NCI-H446 (cell line): ENCODE measurements at places on chromosomes 2 and 18.

DNA sequence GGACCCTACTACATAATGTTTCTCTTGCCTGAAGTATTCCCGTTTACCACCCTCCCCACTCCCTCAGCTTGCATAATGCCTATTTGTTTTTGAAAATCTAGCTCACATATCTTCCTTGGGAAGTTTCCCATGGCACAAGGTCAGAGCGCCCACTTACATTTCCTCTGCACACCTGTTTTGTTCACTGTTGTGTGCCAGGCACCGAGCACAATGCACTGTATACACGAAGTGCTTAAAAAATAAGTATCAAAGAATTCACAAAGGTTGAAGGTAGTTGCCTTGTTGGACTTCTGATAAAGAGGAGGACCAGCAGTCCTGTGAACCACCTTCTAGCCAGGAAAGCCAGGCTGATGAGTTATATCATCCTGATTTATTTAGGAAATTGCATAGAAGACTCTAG is 16.8 kb upstream of the RHOB start:
- no peak for DNase-seq

- DNase-seq, result no peak
These were observed at the start of gene GRB14 for GRCh38 chr2:164620873-164621763. Gene GRB14 (minus strand): TSS chr2:164621482. CDS start chr2:164621309, 173 bp downstream.

- no peak for DNase-seq
These were observed 20.1 kb upstream of the MGAT5 start for GRCh38 chr2:134233728-134234136.

DNA sequence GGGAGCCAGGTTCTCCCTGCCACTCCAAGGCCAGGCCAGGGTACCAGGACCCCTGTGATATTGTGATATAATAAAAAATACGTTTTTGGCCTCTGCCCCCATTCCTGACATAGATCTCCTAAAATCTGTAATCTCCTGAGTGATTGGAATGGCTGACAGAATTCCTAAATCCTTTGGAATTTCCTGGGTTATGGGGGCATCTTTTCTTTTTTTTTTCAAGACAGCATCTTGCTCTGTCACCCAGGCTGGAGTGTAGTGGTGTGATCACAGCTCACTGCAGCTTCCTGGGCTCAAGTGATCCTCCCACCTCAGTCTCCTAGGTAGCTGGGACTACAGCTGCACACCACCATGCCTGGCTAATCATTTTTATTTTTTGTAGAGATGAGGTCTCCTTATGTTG is 26.2 kb upstream of the TUBB6 start:
- DNase-seq, result no peak

DNA sequence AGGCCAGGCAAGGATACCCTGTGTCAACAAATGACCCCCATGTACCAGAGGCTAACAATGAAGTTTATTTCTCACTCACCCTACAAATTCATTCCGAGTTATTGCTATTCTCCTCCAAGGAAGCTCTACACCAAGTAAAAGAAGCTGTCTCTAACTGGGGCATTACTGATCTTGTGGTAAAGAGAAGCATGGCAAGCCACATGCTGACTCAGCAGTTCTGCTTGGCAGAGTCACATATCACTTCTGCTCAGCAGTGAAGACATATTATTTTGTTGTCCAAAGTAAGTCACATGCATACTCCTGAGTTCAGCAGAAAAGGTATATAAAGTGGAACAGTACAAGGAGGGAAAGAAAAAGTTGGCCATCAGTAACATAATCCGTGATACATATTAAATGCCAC is 315.8 kb downstream of the GULP1 start:
- no peak for DNase-seq

DNA sequence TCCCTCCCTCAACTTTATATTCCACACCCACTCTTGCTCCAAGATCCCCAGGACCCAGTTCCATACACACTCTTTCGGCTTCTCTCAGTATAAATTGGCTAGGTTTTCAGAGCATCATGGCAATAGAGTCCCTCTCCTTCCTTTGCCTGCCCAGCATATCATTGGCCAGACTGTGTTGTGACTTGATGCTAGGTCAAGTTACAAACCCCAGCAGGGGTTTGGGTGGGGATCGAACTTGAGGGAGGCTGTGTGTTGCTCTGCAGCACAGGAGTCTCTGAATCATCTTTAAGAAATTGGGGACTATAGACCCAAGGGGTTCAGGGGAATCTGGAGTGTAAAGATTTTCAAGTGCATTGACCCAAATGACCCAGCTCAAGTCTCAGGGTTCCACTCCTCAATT is 477.5 kb upstream of the MEIS1 start:
- no peak for DNase-seq

DNA sequence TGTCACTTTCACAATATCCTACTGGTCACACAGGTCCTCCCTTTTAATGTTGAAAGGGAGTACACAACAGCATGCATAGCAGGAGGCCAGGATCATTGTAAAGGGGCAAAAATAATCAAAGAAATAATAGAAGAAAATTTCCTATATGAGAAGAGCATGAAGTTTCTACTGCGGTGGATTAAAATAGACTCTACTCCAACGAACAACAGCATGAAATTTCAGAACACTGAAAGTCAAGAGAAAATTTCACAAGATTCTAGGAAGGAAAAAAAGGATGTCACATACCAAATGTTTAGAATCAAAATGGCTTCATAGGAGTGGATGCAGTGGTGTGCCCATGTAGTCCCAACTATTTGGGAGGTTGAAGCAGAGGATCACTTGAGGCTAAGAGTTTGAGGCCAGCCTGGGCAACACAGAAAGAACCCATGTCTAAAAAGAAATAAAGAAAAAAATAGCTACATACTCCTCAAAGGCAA is 72.0 kb upstream of the EPAS1 start:
- no peak for DNase-seq

GRCh38 chr2:205814039-205814364 is 131.7 kb downstream of the NRP2 start:
- DNase-seq, result no peak

- no peak for DNase-seq
These were observed 65.4 kb downstream of the DTNA start for GRCh38 chr18:34775461-34775860.

GRCh38 chr2:146414456-146414855 is 1430.4 kb upstream of the ACVR2A start:
- DNase-seq, result no peak

- no peak for DNase-seq
These were observed 58.8 kb upstream of the B3GNT7 start for GRCh38 chr2:231336700-231337099.

DNA sequence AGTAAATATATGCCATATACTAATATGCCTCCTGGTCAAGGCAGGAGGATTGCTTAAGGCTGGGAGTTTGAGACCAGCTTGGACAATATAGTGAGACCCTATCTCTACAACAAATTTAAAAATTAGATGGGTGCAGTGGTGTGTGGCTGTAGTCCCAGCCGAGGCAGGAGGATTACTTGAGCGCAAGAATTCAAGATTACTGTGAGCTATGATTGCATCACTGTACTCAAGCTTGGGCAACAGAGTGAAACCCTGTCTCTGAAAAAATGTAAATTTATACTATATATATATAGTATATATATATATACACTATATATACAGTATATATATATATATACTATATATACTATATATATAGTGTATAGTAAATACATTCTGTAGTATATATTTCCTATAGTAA is 30.0 kb upstream of the NPC1 start:
- DNase-seq, result no peak

GRCh38 chr2:216584112-216584511 is 49.1 kb upstream of the IGFBP2 start:
- no peak for DNase-seq

GRCh38 chr2:223729781-223730180 is 107.6 kb downstream of the AP1S3 start:
- DNase-seq, result no peak

- no peak for DNase-seq
These were observed 211.0 kb downstream of the CTNNA2 start for GRCh38 chr2:79723830-79724229.
